ENCODE measurements at places on chromosomes 6 and 20.

DNA sequence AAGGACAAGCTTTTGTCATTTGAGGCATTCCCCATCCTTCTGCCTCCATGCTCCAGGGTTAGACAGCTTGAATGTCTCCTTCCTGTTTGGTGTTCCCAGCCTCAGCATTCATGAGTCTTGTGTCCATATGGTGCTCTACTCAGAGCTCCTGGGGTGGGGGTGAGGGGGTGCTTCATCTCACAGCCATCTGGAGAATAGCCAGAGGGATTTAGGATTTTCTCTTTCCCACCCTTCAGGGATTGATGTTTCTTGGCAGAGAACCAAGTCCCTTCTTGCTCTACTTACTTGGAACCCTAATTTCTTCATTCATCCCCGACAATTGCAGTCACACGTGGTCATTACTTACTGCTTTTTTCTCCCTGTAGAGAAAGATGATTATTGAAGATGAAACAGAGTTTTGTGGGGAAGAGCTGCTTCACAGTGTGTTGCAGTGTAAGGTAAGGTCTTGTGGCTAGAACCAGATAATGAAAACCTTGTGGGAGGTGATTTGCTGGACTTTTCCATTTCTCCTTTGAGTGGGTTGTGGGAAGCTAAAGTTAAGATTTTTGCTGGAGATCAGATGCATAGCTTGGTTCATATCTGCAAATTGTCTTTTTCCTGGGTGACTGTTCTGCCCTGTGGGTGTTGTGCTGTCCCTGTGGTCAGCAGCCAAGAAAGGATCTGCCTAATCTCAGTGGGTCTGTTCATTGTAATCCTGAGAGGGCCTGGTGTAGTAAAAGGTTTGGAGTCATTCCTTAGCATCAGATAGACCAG lies 18.6 kb downstream of the CMTR1 start:
- DNase-seq: no peak

GRCh38 chr6:163263196-163263595 lies 151.3 kb upstream of the QKI start:
- DNase-seq: no peak

- DNase-seq: no peak
Observed at GRCh38 chr6:49225471-49225870, 237.6 kb downstream of the MMUT start.

GRCh38 chr6:31423550-31423949 lies 20.2 kb downstream of the MICA start:
- DNase-seq: no peak

- DNase-seq: no peak
Observed at GRCh38 chr6:33638556-33638955, 17.4 kb downstream of the ITPR3 start.

- DNase-seq: no peak
Observed at GRCh38 chr20:24045621-24046318, 57.2 kb upstream of the GGTLC1 start.

DNA sequence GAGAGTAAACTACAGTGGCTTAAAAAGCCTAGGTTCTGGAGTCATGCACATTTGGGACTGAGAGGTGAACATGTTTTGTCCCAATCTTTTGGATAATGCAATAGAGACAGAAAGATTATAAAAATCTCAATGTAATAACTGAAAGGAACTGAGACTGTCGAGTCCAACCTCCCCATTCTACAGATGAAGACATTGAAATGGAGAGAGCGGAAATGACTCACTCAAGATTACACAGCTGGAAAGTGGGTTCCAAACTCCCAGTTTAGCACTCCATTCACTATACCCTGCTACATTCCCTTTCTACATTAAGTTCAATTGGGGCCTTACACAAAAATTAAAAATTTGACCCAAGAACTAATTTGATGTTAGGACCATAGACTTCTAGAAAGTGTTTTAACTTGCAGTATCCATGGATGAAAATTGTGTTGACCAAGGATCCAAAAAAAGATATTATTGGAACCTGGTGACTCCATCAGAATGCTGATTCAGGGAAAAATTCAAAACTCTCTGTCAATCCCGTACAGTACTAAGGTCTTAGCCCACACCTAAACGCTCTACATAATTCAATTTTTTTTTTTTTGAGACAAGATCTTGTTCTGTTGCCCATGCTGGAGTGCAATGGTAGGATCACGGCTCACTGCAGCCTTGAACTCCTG lies 1.5 kb upstream of the ILRUN start:
- DNase-seq: no peak

DNA sequence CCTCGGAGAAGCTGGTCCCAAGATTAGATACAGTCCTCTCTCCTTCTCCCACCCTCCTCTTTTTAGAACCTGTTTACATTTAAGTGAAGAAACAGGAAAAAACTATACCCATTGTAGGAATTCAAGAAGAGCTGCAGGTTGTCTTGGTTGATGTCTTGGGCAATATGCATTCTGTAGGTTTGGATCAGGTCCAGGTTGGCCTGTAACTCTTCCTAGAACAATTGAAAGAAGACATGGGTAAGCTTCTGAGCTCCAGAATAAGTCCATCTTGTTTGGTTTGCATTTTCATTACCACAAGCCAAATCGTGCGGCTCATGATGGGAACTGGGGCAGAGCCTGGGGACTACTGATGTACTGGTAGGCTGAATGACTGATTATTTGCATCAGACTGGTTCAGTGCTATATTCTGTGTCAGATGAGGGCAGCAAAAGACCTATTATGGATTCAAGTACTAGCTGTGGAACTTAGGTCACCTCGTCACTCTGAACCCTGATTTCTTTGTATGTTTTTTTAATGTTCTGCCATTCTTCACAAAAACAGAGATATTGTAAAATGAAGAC lies 20.3 kb upstream of the SLA2 start:
- no peak for DNase-seq

GRCh38 chr20:24465159-24465558 lies 4.3 kb upstream of the SYNDIG1 start:
- no peak for DNase-seq

GRCh38 chr6:36402481-36402880 lies 15.0 kb upstream of the ETV7 start:
- no peak for DNase-seq

DNA sequence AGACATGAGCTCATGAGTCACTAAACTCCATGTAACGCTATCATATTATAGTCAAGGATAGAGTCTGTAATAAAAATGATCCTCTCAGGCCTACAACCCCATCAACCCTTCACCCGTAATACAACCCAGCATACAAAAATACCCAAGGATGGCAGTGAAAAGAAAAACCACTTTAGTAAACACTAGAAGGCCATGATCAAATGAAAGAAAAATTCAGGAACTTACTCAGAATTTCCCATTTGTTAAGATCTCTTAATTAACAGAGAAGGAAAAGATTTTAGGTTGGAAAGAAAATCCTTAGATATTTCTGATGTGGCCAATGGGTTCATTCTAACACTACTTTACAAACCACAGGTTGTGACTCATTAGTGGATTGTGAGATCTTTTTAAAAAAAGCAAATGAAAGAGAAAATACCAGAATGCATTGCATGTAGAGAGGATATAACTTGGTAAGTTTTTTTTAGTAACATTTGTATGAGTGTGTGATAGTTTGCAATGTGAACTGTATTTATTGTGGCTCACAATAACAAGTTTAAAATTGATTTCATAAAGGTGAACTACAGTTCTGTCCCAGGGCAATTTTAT lies 8.0 kb upstream of the UBE2J1 start:
- DNase-seq: no peak

- DNase-seq: no peak
Observed at GRCh38 chr6:39362487-39362865, 40.0 kb upstream of the KCNK16 start.

- no peak for DNase-seq
Observed at GRCh38 chr6:2593167-2593566, 157.6 kb downstream of the MYLK4 start.

- no peak for DNase-seq
Observed at GRCh38 chr6:141562186-141562811, 570.4 kb upstream of the GJE1 start.

- DNase-seq: no peak
Observed at GRCh38 chr6:126040826-126041225, 54.5 kb downstream of the TRMT11 start.

GRCh38 chr6:149149653-149150052 lies 167.9 kb upstream of the TAB2 start:
- DNase-seq: no peak

DNA sequence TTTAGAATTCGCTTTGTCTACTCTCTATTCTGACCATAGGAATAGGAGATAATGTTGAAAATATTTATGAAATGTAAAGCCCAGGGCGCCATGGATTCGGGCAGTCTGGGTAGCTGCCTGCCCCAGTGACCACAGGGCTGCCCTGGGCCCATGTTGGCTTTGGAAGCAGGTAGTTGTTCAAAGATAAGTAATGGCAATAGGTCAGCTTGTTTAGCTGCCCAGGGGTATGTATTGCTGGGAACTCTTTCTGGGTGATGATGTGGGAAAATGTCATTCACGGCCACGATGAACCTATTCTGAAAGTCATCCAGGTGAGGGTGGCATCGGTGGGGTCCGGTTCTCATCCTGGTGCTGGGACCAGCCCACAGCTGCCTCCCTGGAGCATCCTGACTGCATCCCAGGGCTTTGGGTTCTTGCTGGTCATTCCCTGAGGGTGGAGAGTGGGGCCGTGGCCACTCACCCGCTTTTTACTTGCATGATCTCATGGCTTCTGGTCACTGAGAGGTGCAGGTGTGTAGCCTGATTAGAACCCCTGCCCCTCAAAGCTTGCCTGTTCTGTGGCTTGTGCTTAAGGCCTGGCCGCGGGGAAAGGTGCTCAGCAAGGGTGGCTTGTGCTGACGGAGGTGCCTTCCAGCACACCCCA lies 102.8 kb downstream of the ERMARD start:
- DNase-seq: no peak

DNA sequence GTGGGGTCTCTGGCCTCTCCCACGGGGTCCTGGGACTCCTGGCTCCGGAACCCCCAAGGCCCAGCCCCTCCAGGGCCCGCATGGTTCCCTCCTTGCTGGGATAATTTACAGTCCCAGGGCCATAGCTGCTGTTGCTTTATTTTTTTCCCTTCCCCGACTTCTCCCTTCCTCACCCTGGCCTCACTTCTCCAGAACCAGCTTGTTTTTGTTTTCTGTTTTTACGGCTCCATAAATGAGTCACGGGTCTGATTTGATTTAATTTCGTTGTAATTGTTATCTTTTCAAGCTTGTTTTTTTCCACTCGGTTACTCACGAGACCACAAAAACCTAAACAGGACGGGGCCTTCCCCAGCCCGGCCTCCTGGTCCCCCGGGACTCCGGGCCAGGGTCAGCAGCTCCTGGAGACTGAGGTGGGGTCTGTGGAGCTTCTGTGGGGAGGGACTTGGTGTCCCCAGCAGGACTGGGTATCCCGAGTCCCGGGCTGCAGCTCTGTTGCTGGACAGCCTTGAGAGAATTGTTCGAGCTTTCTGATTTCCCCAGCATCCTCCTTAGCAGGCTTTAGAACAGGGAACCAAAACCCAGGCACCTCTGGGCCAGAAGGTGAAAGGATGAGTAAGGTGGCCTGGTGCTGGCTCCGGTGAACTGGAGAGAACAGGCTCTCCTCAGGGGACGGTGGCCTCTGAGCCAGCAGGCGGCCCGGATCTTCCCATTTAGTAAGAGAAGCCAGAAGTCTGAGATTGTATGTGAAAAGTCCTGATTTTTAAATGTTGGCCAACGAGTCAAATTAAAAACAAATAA lies 94.9 kb downstream of the CEBPB start:
- DNase-seq: no peak

- DNase-seq: no peak
Observed at GRCh38 chr20:32158943-32159660, 48.4 kb downstream of the PLAGL2 start.

DNA sequence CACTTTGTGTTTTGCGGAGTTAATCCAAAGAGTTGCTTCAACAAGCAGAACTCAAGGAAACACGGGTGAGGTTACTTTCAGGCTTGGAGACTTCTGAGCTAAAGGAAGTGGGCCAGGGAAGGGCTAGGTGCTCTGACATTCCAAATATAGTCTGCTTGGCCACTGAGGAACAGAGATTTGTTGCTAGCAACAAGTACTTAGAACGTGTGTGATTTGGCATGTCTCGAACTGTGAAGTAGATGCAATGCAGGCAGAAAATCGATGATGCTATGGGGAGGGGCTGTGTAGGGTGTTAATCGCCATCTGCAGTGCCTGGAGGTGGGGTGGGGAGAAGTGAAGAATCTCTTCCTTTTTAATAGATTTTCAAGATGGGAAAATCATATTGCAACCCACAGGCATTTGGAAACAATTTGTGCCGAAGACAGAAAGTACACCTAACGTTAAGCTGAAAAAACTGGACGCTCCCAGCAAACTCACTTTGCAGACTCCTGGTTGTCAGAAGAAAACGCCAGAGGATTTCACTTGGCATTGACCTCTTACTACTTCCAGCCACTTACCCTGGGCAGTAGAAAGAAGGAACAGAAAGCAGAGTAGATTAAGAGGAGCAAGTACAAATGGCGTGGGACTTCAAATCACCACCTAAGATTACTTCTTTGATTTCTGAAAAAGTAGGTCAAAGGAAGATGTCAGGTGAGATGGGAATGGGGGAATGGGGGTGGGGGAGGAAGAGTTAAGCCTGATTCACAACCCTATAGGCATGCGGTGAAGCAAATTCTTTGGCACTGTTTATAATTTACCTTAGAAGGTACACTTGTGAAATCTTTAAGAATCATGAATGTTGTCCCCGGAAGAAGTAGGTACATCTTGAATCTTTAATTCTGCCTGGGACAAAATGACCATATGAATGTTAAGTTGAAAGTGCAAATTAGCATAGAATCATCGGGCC lies 314.1 kb downstream of the CD83 start:
- DNase-seq: no peak

- DNase-seq: no peak
Observed at GRCh38 chr6:168708526-168708925, 267.5 kb downstream of the SMOC2 start.

- no peak for DNase-seq
Observed at GRCh38 chr6:87905101-87905641, 142.5 kb upstream of the SPACA1 start.

- no peak for DNase-seq
Observed at GRCh38 chr20:59752704-59753460, 148.5 kb downstream of the PHACTR3 start.

- DNase-seq: no peak
Observed at GRCh38 chr6:82693094-82693493, 329.5 kb downstream of the TPBG start.

- no peak for DNase-seq
Observed at GRCh38 chr20:61738601-61739069, 327.0 kb downstream of the TAF4 start.
